ENCODE measurements at places on chromosomes 16 and 17.

- DNase-seq, result no peak
Observed at GRCh38 chr17:77617516-77617915, 341.0 kb upstream of the TNRC6C start.

DNA sequence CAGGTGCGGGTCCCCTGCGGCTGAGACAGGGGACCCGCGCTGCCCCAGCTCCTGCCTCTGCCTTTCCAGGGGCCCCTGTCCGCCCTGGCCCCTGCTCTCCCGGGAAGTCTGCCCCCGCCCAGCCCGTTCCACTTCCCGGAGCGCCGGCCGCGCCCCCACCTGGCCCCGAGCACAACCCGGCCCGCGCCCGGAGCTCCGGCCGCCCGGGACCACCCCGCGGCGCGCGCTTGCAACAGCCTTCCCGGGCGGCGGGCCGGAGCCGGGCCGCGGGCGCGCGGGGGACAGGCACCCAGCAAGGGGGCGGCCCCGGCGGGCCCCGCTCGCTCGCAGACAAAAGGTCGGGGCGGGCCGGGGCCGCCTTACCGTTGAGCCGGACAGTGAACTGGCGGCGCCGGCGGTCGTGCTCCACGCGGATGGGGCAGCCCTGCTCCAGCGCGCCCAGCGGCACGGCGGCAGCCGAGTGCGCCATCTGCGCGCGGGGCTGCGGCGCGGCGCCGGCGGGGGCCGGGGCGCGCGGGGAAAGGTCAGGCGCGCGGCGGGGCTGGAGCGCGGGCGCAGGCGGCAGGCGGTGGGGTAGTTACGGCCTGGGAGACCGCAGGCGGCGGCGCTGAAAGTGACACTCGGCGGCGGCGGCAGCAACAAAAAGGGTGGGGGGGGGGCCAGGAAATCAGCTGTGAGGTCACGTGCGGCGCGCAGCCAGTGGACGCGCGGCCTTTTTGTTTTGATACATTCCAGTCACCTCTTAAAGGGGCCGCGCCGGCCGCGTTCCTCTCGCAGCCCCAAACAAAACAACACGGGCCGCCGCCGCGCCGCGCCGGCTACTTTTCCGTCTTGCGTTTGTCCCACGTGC lies at the start of gene NATD1:
Gene NATD1, minus strand, starts transcription at position 615 of the 850 bp plus-strand sequence. Its CDS starts 146 bp downstream, at position 469.
- DNase-seq, result peak; percentile 71

GRCh38 chr16:47067203-47067602 lies 76.5 kb downstream of the NETO2 start:
- DNase-seq, result no peak

DNA sequence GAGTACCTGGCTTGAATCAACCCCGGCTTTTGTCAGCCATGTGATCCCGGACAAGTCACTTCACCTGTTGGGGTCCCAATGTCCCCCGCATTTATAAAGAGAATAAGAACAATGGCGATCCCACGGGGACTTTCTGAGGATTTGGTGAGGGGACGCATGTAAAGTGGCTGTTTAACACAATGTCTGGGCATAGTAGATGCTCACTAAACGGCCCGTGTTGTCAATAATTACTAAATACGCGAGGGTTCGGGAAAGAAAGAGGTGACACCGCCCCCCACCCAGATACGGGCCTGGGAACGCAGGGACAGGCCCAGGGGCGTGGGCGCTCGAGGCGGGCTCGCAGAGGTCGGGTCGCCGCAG lies 1.8 kb downstream of the SYNGR3 start:
- no peak for DNase-seq

DNA sequence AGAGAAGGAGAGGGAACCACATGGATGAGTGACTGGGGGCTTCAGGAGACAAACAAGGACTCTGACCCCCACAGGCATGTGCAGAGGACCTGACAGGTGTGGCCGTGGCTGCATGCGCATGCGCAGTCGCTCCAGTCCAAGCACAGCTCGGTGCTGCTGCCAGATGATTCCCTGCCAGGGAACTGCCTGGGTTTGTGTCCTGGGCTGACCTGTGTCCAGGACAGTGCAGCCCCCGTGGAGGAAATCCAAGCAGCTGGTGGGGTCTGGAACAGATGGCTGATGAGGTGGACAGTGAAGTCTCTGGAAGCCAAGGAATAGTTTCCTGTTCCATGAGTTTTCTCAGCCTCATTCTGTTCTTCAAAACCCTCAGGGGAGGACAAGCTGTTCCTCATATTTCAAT lies 27.3 kb downstream of the LASP1 start:
- no peak for DNase-seq

GRCh38 chr16:75494184-75494583 lies 1.1 kb downstream of the CHST6 start:
- DNase-seq, result no peak

DNA sequence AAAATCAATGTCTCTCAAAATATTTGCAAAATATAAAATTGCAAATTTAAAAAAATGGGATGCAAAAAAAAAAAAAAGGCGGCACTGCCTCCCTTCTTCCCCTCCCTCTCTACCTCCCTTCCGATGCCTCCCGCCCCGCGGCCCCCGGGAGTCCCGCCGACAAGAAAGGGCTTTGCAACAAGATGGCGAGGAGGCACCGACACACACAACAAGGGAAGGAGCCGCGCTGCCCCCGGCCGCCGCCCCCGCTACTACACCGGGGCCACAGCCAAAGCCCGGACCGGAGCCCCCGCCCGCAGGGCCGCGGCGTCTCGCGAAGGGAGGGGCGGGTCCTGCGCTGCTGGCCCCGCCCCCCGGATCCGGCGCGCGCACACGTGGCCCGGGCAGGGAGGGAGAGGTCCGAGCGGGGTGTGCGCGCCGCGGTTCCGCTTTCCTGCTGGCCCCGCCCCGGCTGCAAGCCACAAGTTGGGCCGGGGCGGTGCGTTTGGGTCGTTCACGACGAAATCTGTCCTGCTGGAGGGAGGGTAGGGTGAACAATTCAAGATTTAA lies at the start of gene MNT:
Gene MNT, minus strand, starts transcription at position 184 of the 549 bp plus-strand sequence. CDS start 348 bp downstream, outside the sequence.
- DNase-seq, result peak; percentile 94

DNA sequence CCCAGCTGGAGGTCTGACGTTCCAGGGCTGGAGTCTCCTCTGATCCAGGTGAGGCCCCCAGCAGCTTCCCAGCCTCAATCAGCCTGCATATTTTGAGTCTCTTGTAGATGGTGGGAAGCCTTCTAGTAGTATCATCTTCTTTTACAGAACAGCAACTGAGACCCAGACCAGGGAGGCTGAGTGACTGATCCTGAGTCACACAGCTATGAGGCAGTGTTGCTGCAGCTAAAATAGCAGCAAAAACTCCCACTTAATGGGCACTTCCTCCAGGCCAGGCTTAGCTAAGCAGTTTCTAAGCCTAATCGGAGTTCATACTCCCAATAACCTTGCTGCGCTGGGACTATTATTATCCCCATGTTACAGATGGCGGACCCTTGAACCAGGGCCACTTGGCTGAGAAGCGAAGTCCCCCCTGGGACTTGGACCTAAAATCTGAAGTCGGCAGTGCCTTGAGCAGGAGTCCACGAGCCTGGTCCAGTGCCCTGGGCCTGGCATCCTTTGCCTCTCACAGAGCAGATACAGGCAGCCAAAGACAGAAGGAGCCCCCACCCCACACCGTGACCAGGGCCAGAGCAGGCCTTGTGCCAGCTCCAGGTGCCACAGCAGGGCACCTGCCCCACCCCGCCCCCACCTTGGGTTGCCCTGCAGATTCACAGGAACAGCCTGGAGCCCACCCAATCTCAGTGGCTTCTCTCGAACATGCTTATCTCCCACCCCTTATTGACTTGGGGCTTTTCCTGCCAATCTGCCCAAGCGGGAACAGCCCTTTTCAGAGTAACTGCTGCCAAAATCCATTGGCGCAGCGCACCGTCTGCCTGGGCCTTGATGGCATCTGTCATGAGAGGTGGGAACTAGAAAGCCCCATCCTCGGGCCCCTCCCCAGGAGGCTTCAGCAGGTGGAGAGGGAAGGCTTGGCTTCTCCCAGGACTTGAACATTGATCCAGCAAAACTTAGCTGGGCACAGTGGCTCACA lies 65.1 kb downstream of the SOCS1 start:
- no peak for DNase-seq

DNA sequence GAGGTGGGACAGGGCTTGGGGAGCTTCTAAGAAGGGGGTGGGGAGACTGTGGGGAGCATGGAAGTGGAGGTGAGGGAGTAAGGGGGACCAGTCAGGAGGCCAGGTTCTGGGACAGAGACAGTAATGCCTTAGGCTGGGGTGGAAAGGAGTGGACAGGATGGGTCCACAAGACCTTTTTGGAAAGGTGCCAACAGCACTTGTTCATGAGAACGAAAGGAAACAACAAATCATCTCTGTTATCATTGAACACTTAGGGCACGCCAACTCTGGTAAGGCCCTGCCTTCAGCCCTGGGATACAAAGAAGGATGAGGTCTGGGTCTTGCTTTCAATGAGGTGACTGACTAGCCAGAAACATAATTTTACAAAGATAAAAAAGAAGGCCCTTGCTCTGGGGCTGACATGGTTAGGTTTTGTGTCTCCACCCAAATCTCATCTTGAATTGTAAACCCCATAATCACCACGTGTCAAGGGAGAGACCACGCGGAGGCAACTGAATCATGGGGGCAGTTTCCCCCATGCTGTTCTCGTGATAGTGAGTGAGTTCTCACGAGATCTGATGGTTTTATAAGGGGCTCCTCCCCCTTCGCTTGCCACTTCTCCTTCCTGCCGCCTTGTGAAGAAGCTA lies 113.8 kb downstream of the SLC39A11 start:
- no peak for DNase-seq

DNA sequence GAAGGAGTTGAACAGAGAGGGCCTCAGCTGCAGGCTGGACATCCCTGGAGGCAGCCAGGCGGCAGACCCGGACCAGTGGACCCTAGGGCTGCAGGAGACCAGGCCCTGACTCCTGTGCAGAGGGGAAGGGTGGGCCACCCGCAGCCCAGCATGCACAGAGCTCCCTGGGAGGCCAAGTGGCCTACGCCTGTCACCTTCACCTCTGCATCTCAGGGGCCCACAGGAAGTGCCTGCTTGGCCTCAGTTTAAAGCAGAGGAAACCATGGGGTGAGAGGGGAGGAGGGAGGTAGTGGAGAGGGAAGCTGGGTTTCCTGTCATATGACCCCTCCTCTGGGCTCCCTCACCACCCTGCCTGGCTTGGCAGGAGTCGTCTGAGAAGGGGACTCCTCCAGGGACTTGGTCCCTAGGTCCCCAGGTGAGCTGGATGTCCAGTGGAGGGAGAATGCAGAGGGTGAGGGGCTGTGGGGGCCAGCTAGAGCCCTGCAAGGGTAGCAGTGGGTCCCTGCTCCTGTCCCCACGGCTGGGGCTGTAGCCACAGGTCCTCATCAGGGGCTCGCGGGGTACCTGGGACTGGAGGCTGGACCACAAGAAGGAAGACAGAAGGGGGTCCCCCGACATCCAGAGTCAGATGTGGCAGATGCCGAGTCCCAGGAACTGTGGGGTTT lies at the start of gene TMC8:
Gene TMC8, plus strand, starts transcription at position 335 of the 665 bp plus-strand sequence. CDS start 818 bp downstream, outside the sequence.
- DNase-seq, result no peak

- DNase-seq, result no peak
Observed at GRCh38 chr16:57611181-57611580, 17.2 kb upstream of the ADGRG1 start.

DNA sequence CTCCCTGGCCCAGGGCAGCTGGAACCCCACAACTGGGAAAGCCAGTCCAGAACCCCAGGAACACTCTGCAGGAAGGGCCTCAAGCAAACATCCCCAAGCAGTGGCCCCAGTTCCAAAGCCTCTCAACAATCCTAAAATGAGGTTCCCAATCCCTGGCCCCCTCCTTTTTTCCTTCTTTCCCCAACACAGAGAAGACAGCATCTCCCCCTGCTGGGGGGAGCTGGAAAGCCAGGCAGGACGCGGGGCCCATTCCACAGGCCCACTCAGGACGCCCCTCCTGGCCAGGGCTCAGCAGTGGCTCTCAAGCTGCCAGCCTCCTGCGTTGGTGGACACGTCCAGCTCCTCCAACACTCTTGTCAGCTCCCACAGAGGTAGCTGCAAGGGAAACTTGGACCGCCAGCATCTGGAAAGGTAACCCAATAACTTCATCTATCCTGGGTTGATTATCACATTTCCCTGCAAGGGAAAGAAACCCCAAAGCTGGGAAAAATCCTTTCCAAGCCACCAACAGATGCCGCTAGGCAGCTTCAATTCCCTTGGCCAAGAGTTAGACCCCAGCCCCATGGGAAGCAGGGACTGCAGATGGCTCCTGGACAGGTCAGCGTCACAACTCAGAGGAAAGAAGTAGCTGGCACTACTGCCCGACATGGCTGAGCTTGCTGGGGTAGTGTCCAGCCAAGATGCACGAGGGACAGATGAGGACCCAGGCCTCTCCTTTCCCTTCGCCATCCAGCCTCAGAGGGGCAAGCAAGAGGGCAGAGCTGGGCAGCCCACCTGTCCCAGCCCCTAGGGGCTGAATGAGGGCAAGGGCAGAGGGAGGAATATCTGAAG lies 7.6 kb downstream of the HDAC5 start:
- peak; percentile 73 for DNase-seq

- peak; percentile 81 for DNase-seq
Observed at GRCh38 chr17:75587675-75588595, at the start of gene MYO15B. Gene MYO15B (plus strand): TSS chr17:75587800. CDS start chr17:75588058, 258 bp downstream.

GRCh38 chr16:4347010-4347409 lies 4.1 kb downstream of the PAM16 start:
- DNase-seq, result no peak

- no peak for DNase-seq
Observed at GRCh38 chr16:23290189-23291062, 11.7 kb upstream of the SCNN1B start.
